ENCODE measurements at places on chromosomes 16 and 17. TPM values are rescaled to one million over a fixed set of nuclear protein-coding genes. Genes with fewer than 3 reads are reported as not detected.
A peak's percentile ranks its signal among the peaks of the same experiment; 100 is the strongest.

RUSF1 gene
- 71.7 TPM for total RNA-seq

DUSP14 gene
- total RNA-seq, result 27.8 TPM

MT1M gene
- 39.8 TPM for total RNA-seq

ARL17A gene
- 13.1 TPM for total RNA-seq

NPTX1 gene
- total RNA-seq, result 0.21 TPM

- no peaks in the 10 kb centered on the region for H3K4me1 ChIP-seq
- H3K27ac ChIP-seq, result no peak overlapping the region
- no peak overlapping the region for H3K4me3 ChIP-seq
- H3K36me3 ChIP-seq, result peaks cover 83% of the 10 kb centered on the region
- H3K27me3 ChIP-seq, result no peaks in the 10 kb centered on the region
These were observed 33.8 kb downstream of the ULK2 start for GRCh38 chr17:19833914-19834313.

DNA sequence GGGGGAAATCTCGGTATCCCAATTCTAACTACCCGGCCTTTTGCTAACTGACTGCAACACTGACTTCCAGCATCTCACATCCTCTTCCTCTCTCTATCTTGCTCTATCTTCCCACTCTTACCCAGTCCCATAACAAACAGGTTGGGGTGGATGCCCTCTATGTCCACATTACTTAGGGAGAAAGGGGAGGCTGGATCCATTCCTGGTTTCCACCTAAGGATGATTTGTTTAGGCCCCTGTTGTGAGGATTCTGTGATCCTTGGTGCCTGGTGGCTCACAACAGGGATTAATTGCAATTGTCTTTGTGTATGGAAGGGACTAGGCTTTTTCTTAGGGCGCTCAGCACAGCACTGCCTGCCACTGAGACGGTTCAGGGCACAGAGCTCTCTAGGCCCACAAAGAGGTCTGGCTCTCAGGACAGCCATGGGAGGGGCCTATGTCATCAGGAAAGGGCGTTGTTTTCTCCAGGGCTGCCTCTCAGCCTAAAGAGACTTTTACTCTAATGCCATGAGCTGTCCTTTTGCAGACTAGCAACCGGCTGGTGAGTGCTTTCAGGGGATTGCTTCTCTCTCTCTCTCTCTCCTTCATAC, 612.1 kb upstream of the SALL1 start:
- no peaks in the 10 kb centered on the region for H3K27me3 ChIP-seq
- no peak for DNase-seq
- no peaks in the 10 kb centered on the region for H3K36me3 ChIP-seq
- no peak overlapping the region for H3K27ac ChIP-seq
- no peaks in the 10 kb centered on the region for H3K4me1 ChIP-seq

DNA sequence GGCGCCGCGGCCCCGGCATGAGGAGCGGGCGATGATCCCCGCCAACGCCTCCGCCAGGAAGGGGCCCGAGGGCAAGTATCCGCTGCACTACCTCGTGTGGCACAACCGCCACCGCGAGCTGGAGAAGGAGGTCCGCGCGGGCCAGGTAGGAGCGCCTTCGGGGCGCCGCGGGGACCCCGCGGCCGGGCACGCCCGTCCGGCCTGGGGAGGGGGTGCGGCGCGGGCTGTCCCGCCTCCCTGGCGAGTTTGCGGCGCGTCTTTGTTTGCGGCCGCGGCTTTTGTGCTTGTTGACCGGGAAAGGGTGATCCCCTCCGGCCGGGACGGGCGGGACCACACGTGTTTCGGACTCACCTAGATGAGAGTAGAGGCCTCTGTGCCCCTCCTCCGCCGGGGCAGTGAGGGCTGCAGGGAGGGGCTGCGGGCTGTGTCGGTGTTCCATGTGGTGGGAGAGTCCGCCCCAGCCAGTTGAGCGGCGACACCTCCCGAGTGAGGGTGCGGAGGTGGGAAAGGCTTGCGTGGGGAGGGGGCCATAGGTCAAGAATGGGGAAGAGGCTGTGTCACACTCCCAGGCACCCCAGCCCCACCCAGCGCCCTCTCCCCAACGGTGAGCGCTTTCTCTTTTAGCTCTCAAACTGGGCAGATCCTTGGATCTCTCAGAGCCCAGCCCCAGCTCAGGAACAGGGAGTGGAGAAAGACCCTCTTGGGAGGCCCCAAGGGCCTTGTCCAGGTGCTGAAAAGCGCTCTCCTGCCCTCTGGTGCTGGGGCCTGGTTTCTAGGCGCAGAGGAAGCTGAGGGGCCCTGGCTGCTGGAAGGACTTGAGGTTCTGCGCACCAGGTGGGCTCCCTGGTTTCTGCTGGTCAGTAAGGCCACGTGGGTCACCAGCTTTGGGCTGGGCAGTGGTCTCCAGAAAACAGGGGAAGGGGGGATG, 923 bp downstream of the ANKRD13B start:
- peaks cover 65% of the 10 kb centered on the region for H3K4me1 ChIP-seq
- H3K4me3 ChIP-seq, result peak overlapping the region; percentile 74
- no peaks in the 10 kb centered on the region for H3K27me3 ChIP-seq
- no peaks in the 10 kb centered on the region for H3K36me3 ChIP-seq
- no peak for DNase-seq

DNA sequence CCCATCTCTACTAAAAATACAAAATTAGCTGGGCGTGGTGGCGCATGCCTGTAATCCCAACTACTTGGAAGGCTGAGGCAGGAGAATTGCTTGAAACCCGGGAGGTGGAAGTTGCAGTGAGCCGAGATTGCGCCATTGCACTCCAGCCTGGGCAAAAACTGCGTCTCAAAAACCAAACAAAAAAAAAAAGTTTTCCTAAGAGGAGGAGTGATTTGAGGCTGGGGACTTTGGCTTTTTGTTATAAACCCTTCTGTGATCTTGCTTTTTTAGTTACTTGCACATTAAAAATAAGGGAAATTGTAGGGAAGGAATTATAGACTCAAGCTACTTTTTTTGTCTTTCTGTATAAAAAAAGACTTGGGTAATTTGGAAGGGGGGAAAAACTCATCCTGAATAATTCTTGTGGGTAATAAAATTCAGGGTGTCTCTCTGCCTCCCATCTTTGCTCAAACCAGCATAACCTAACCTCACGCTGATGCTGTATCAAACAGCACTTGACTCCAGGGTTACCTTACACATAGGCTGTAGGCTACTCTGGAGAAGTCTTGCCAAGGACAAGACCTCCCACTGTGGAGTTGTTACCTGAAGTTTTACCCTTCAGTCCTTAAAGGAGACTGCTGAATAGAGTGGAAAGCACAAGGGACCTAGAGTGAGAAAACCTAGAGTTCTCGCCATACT, 1.7 kb upstream of the CDR2 start:
- no peak overlapping the region for H3K27ac ChIP-seq
- H3K27me3 ChIP-seq, result no peaks in the 10 kb centered on the region
- no peak for DNase-seq
- no peaks in the 10 kb centered on the region for H3K4me1 ChIP-seq
- no peaks in the 10 kb centered on the region for H3K36me3 ChIP-seq

DNA sequence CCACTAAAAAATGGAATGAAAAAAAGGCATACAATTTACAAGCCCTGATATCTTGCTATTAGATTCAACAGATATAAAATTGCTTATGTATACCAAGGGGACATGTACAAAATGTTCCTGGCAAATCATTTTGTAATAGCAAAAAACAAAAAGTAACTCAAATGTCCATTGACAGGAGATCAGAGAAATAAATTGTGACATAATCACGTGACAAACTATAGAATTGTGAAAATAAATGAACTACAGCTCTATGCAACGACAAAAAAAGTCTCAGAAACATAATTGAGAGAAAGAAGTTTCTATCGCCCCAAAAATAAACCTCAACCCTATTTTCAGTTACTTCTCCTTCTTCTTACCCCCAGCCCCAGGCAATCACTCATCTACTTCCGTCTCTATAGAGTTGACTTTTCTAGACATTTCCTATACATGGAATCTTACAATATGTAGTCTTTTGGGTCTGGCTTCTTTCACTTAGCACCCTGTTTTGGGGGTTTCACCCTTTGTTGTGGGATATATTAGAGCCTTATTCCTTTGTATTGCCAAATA, 12.1 kb upstream of the ACE start:
- no peaks in the 10 kb centered on the region for H3K27me3 ChIP-seq
- DNase-seq, result no peak
- peaks cover 8% of the 10 kb centered on the region for H3K4me1 ChIP-seq
- no peak overlapping the region for H3K4me3 ChIP-seq
- H3K27ac ChIP-seq, result no peak overlapping the region
- no peaks in the 10 kb centered on the region for H3K36me3 ChIP-seq

- H3K27me3 ChIP-seq, result no peaks in the 10 kb centered on the region
- H3K4me1 ChIP-seq, result peaks cover 10% of the 10 kb centered on the region
- no peak overlapping the region for H3K27ac ChIP-seq
- H3K36me3 ChIP-seq, result no peaks in the 10 kb centered on the region
These were observed 17.7 kb upstream of the RAP1GAP2 start for GRCh38 chr17:2778489-2778888.

GRCh38 chr17:57811638-57812280, 38.1 kb downstream of the MRPS23 start:
- no peak overlapping the region for H3K4me3 ChIP-seq
- no peak overlapping the region for H3K27ac ChIP-seq
- no peaks in the 10 kb centered on the region for H3K4me1 ChIP-seq
- no peak for DNase-seq

GRCh38 chr17:7034955-7035590, 742 bp upstream of the SLC16A13 start:
- no peaks in the 10 kb centered on the region for H3K36me3 ChIP-seq
- peak overlapping the region; percentile 74 for H3K27ac ChIP-seq
- no peaks in the 10 kb centered on the region for H3K27me3 ChIP-seq
- H3K4me1 ChIP-seq, result no peaks in the 10 kb centered on the region

DNA sequence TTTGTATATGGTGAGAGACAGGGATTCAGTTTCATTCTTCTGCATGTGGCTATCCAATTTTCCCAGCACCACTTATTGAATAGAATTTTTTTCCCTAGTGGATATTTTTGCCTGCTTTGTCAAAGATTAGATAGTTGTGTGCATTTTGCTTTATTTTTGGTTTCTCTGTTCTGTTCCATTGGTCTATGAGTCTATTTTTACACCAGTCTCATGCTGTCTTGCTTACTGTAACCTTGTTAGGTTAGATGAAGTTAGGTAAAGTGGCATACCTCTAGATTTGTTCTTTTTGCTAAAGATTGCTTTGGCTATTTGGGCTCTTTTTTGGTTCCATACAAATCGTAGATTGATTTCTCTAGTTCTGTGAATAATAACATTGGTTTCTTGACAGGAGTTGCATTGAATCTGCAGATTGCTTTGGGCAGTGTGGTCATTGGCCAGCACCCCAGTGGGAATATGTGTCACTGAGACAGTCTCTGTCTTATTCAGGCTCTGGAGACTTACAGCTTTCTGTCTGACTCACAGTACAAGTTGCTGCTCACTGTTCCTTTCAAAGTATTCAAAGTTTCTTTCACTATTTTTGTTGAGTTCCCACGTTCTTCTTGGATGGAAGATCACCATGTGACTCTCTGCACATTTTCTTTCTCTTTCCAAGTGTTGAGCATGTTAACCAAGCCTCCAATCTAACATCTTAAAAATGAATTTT, 709.1 kb downstream of the CDH11 start:
- H3K4me3 ChIP-seq, result no peak overlapping the region
- no peaks in the 10 kb centered on the region for H3K36me3 ChIP-seq
- H3K27me3 ChIP-seq, result no peaks in the 10 kb centered on the region
- no peak for DNase-seq
- no peak overlapping the region for H3K27ac ChIP-seq
- no peaks in the 10 kb centered on the region for H3K4me1 ChIP-seq

DNA sequence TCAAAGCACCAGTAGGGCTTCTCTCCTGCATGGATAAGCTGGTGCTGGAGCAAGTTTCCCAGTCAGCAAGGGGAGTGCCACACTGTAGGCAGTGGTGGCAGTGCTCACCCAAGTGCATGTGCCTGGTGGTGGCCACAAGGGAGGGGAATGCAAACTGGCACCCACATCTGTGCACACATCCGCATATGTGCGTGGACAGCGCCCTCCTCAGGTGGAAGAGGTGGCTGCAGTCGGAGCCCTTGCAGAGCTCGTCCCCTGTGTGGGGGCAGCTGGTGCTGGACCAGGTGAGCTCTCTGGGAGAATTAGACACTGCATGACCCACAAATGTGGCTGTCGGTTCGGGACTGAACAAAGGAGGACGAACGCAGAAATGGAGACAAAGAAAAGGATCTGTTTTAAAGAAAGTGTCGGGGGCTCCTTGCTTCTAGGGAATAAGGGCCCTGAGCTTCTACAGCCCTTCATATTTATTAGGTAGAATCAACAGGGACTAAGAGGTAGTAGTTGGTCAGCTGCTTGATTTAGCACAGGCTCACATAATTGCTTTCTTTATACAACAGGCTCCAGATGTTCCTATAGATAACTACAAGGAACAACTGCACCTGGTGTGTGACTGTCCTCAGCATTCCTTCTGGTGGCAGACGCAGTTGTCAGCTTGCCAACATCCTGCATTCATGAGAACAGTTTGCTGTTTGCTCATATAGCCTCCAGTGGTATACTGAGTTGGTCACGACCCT, 5.3 kb upstream of the ZNF689 start:
- no peaks in the 10 kb centered on the region for H3K4me1 ChIP-seq
- no peaks in the 10 kb centered on the region for H3K27me3 ChIP-seq
- H3K36me3 ChIP-seq, result no peaks in the 10 kb centered on the region
- DNase-seq, result peak; percentile 28

DNA sequence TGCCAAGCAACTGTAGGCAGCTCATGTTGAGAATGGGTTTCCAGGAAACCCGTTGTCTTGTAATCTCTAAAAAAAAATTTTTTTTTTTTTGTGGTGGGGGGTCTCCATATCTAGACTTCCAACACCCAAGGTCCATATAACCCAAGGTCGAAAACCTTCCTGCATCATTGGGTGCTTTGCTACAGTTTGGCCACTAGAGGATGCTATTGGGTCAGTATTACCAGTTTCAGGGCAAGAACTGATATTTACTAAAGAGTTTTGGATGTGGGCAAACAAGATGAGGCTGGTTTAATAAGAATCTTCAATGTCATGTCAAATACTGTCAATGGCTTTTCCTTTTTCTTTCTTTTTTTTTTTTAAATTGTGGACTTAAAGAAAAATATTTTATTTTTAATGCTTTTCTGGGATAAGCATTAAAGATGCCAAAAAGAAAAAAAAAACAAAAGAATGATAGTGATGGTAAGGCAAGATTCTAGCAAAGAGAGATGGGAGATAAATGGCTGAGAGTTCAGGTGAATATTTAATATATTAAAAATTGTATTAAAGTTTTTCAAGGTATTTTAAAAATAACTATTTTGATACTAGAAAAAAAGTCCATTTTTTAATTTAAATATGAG, 62.2 kb downstream of the DHRS7C start:
- DNase-seq, result no peak
- H3K27me3 ChIP-seq, result no peaks in the 10 kb centered on the region
- H3K4me1 ChIP-seq, result no peaks in the 10 kb centered on the region
- no peaks in the 10 kb centered on the region for H3K36me3 ChIP-seq
- H3K4me3 ChIP-seq, result no peak overlapping the region
- no peak overlapping the region for H3K27ac ChIP-seq
